HS-27A (cell line): ENCODE measurements at places on chromosomes 1 and 21.

DNA sequence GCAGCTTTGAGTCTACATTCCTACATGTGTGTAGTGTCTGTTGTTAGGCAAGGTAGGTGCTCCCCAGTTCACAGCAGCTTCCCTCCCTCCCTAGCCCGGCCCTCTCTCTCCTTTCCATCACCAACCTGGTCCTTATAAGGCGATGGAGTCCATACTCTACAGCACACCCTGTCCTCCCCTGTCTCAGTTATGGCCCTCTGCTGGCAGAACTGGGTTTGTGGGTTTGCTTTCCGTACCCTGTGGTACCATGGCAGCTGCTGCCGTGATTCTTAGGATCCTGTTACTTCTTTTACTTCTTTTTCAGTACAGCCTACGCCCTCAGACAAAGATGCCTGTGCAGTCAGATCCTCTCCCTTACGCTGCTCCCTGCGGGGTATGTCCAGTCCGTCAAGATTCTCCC is 31.7 kb downstream of the AK5 start:
- no peak for DNase-seq

GRCh38 chr21:42427809-42428419 is 24.2 kb downstream of the UBASH3A start:
- no peak for DNase-seq

GRCh38 chr1:115710859-115711624 is 57.5 kb downstream of the CASQ2 start:
- DNase-seq: no peak

GRCh38 chr1:164360265-164360664 is 198.7 kb upstream of the PBX1 start:
- DNase-seq: no peak

- no peak for DNase-seq
Observed at GRCh38 chr1:64745986-64746940, 1.4 kb downstream of the RAVER2 start.

- DNase-seq: no peak
Observed at GRCh38 chr1:245751116-245751515, 596.3 kb downstream of the KIF26B start.

GRCh38 chr1:85153149-85153891 is 47.5 kb downstream of the SYDE2 start:
- DNase-seq: no peak

DNA sequence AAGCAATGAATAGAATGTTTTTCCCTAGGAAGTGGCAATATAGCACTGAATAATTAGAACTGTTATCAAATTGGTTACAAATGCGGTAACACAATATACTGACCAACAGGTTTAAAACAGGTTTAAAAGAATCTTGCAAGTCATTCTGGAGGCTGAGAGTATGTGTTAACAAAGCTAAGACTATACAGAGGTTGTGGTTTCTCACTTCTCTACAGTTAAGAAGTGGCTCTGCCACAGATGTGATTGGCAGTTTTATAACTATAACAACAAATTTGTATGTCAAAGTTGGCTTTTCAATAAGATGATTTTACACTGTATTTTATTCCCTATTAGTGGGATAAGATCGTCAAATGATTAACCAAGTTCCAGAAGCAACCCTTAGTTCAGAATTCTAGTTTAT is 7.1 kb downstream of the ANGEL2 start:
- DNase-seq: no peak
